Right ventricle myocardium superior (tissue), 1 donor: ENCODE measurements at places on chromosomes 3 and 15.

DNA sequence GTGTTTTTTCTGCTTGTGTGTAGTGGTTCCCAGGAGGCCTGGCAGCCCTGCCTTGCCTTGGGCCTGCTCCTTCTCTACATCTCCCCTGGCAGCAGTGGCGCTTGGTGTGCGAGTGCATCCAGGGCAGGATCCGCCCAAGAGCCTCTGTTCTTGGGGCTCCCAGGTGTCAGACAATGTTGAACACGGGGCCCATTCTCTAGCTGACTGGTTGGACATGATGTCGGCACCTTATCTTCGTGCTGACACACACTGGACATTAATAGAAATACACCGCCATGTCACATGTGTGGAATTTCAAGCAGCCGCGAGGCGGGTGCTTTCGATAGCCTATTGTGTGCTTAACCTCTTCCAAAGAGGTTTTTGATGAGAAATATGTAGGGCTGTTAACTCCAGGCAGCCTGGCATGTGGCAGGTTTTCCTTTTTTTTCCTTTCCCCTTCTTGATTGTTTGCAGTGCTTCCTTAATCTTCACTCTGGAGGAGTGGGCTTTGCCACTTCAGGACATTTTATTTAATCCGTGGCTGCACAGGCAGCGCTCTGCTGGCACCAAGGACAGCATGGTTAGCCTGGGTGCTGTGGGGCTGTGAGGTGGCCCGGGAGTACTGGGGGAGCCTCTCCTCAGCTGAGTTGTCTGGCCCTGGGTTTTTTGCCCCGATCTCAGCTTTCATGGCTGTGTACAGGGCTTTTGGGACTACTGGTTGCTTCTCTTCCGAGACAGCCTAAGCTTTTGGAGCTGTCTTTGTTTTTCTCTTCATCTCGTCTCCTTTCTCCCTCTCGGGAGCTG, 42.5 kb downstream of the CHCHD6 start:
- DNase-seq: peak; percentile 71

DNA sequence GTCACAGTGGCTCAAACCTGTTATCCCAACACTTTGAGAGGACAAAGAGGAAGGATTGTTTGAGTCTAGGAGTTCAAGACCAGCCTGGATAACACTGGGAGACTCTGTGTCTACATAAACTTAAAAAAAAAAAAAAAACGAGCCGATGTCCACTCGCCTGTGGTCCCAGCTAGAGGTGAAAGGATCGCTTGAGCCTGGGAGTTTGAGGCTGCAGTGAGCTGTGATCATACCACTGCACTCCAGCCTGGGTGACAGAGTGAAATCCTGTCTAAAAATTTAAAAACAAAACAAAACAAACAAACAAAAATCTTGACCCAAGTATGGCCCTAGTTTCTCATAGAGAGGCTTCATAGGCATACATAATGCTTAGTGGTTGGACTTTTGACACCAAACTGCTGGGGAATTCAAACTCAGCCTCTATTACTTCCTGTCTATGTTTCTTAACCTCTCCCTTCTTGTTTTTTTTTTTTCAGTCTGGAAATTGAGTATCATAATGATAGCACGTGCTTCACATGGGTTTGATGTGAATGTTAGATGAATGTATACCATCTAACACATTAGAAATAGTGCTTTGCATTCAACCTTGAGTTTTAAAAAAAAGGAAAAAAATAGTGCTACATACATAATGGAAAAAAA, 46.4 kb upstream of the CAPN7 start:
- no peak for DNase-seq

DNA sequence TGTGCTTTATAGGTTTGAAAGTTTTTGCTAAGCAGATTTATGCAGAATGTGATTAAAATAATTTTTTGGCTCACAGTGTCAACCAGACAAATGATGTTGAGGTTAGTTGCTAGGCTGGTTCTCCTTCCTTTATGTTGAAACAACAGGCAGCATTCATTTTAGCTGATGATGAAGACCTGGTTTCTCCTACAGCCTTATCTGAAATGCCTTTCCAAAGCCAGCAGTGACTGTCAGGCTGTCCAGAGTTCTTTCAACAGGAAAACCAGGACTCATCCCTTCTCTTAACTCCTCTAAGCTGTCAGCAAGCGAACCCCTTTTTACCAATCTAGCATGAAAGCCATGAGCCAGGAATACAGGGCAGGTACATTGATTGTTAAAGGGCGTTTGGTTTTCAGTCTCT, 84.1 kb downstream of the ZNF609 start:
- no peak for DNase-seq

DNA sequence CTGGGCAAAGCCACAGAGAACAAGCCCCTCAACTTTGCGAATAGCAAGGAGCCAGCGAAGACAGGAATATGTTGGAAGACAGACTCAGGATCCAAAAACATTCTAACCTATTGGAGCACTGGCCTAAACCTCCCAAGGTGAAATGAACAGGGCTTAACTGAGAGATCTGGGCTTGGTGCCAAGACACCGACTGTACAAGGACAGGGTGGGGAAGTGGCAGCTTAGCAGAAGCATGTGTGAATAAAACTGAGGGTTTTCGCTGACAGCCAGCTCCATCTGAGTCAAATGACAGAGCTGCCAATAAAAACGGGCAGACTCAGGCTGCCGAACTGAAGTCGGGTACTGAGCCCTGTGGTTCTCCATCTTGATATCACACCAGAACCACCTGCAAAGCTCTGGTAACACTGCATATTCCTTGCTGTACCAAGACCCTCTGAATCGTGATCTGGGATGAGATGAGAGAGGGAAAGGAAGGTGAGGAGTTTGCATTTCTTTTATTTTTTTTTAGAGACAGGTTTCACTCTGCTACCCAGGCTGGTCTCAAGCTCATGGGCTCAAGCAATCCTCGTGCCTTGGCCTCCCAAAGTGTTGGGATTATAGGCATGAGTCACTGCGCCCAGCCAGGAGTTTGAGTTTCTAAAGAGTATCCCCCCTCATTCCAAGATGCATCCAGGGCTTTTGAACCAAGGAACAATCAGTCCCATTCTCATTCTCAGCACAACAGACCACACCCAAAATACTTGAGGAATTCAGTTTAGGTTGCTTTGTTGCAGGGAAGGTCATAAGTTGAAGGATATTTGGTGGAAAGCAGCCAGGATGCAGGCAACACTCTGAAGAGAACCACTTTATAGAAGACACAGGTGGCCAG, 6.0 kb upstream of the PLCB2 start:
- no peak for DNase-seq

GRCh38 chr3:60598671-60599070, 652.6 kb downstream of the FHIT start:
- no peak for DNase-seq
